GM13977 (cell line): ENCODE measurements at places on chromosomes 2 and 18.

DNA sequence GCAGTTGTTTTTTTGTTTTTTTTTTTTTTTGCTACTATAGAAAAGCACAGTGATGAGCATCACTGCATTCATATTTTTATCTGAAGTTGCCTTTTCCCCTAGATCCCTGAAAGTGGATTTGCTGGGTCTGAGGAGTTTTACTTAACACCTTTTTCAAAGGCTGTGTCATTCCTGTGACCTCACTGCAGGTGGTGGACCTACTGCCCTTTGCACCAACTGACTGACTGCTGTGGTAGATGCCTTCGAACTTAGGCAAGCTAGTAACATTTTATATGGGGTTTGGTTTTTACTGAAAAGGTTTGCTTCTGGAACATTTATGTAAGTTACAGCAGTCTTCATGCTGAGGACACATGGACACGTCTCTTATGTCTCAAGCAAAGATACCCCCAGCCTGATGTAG lies 36.2 kb downstream of the SPTBN1 start:
- no peak for DNase-seq

- no peak for DNase-seq
Observed at GRCh38 chr18:13530033-13530878, 196.1 kb downstream of the FAM210A start.

GRCh38 chr2:234444893-234445292 lies 52.0 kb downstream of the ARL4C start:
- DNase-seq, result peak; percentile 28

DNA sequence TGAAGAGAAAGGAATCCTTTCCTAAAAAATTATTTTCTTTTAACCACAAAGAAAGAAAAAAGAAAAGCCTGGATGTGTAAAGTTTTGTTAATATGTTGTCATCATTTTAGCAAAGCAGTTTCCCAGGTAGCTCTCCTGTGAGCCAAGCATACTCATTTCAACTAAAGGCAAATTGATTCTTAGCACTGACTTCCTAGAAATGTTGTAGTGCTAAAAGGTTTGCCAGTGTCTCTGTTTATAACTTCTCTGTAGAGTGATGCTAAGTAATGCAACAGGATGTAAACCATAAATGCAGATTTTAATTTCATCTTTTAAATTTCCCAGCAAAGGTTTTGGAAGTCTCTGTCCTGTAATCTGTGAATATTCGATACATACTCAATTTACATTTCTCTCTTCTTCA lies 10.2 kb downstream of the GATA6 start:
- DNase-seq, result no peak

GRCh38 chr2:180158961-180159360 lies 151.9 kb upstream of the CWC22 start:
- DNase-seq, result no peak

DNA sequence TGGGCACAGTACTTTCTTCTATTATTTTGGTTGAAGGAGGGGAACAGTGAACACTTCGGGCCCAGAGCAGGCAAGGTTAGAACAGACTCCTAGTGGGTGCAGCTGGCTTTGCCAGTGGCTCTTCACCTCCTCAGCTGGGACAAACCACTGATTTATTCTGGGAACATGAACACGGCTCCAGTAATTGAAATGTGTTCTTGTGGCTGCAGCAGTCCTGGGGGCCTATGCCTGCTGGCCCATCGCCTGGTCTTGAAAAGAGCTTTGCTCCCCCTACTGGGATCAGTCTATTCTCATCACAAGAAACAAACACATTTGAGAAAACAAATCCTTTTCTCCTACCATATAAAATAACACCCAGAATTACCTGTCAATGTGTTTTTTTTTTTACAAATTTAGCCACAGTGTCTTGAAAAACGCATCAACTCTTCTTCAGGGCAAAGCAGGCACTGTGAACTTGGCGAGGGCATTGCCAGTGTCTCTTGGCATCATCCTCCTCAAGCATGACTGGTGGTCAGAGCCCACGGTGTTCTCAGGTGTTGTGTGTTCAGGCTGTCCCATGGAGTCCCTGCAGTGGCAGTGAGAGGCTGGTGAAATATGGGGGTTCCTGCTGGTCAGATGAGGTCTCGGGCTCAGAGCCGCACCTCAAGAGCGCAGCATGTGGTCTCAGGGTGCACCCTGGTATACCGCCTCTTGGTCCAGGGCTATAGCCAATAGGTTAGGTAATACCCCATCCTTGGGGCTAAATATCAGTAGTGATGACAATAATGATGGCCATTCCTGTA lies 51.3 kb downstream of the RNF144A start:
- peak; percentile 22 for DNase-seq

DNA sequence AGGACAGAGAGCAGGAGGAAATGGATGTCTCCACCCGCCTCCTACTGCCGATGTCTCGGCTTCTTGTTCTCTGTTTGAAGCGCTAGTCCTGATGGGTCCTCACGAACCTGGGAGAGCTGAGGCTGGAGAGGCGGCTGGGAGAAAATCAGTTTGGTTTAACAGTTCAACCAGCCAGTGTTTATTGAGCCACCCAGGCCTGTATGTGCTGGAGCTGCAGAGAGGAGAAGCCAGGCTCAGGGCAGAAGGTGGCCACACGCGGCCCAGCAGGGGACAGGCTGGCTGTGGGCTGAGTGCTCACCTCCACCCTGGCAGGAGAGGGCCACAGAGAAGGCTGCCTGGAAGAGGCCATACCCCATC lies 202.1 kb downstream of the CYP26B1 start:
- DNase-seq, result no peak
